ENCODE measurements at places on chromosomes 5 and 9. TPM values are rescaled to one million over a fixed set of nuclear protein-coding genes. Genes with fewer than 3 reads are reported as not detected.

The ANKRD33B gene
- polyA plus RNA-seq, result 0.88 TPM

The RXFP3 gene
- polyA plus RNA-seq, result not detected

The NUDT12 gene
- 26.0 TPM for polyA plus RNA-seq

DNA sequence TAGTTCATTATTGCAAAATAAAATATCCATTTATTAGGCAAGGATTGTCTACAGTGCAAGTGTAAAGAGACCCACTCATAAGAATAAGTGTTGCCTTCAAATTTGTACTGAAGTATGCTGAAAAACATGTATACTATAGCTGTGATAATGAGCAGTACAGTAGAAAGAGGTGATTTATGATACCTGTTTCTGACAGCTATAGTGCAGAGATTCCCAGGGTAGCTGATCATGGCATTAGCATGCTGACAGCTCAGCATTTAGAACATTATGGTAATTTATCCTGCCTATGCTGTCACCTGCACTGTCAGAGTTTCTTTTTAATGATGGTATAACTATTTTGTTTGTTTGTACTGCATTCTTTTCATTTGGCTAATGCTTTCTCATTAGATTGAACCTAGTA is 177.6 kb upstream of the TLX3 start:
- DNase-seq, result no peak

DNA sequence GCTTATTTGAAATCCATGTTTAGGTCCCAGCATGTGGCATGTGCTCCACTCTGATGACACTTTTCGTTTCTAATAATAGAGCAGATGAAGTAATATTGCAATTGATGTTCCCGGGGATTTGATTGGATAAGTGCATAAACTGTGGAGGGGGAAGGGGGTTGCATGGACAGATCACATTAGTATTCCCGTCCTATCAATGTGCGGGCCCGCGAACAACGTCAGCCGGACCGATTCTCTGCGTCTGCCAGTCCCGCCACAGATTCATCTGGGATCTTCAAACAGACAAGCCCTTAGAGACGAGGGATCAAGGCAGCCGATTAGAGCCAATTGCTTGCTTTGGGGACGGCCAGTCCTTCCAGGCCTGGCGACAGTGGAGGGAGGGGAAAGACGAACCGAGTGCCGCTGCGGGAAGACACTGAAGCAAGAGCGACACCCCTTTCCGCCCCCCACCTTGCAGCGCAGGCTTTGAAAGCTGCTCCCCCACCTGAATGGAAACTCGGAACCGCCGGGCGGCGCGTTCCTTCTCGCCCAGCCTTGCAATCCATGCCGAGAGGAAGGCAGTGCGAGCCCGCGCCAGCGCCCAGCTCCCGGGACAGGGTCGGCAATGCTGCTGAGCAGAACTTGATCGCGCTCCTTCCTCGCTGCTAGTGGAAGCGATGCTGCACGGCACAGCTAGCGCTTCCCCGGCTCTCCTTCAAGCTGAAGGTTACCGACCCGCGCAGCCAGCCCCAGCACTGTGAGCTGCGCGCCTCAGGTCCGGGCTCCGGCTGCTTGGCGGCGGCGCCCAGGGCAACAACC is at the start of gene RGS7BP:
RGS7BP (plus strand) TSS at position 247 of the 798 bp plus-strand sequence. CDS start 610 bp downstream, outside the sequence.
- peak; percentile 72 for DNase-seq

GRCh38 chr9:34456151-34456550 is 2.2 kb downstream of the FAM219A start:
- DNase-seq, result no peak

DNA sequence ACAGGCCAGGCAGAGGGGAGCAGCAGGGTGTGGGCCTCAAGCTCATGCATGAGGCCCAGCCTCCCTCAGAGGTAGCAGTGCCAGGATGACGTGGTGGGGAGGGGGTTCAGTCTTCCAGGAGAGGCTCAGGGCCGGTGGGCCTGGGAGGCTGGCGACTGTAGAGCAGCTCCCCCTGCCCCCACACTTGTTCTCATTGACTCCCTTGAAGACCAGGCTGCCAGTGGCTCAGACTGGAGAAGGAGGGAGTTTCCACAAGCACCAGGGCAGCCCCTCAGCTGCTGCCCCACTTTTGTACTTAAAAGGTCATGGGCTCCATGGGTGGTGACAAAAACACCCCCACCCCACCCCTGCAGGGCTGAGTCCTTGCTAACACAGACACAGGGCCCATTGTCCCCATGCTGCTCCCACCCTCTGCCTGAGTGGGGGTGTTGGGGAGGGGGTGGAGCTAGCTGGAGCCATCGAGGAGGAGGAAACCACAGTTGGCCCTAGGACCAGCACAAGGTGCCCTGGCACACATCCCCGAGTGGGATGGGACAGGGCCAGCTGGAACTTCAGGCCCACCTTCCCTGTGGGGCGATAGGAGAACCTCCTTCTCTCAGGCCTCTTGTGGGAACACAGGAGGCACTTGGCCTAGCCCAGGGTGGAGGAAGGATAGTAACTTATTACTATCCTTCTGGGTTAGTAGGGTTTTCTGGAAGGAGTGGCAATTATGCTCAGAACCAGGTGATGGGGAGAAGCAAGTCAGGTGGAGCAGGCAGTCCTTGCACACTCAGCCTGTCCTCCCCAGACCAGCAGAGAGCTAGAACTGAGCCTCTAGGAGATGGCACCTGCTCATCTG is 10.7 kb downstream of the PDLIM4 start:
- DNase-seq, result no peak

DNA sequence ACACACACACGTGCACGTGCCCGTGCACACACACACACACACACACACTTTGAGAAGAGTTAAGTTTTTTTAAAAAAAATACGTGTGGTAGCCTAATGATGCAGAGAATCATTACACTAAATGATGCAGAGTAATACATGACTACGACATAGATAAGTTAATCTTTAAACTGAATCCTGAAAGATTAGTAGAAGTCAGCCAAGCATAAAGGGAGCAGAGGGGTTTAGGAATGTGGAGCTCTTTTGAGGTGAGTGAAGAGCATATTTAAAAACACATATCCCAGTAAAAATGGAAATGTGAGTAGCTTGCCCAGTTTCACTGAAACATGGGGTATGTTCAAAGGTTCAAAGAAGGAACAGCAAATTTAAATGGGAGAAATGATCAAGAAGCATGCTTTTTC is 61.3 kb upstream of the TYRP1 start:
- DNase-seq, result no peak

DNA sequence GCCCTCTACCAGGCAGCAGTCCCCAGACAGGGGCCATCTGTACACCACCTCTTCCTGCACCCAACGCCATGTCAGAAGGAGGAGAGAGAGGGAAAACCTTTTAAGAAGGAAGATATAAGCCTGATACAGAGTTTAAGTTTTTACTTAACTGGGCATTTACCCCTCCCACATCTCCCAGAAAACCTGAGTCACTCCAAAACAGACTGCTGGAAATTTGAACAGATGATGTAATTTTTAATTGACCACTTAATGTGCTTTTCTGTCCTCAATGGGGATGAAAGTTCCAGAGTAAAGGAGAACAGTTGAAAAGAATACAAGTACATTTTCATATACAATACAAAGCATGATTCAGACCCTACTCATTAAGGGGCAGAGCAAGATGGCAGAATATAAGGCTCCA is 63.9 kb downstream of the TTC39B start:
- DNase-seq, result no peak

GRCh38 chr9:70998962-70999361 is 122.5 kb downstream of the TRPM3 start:
- DNase-seq, result no peak

DNA sequence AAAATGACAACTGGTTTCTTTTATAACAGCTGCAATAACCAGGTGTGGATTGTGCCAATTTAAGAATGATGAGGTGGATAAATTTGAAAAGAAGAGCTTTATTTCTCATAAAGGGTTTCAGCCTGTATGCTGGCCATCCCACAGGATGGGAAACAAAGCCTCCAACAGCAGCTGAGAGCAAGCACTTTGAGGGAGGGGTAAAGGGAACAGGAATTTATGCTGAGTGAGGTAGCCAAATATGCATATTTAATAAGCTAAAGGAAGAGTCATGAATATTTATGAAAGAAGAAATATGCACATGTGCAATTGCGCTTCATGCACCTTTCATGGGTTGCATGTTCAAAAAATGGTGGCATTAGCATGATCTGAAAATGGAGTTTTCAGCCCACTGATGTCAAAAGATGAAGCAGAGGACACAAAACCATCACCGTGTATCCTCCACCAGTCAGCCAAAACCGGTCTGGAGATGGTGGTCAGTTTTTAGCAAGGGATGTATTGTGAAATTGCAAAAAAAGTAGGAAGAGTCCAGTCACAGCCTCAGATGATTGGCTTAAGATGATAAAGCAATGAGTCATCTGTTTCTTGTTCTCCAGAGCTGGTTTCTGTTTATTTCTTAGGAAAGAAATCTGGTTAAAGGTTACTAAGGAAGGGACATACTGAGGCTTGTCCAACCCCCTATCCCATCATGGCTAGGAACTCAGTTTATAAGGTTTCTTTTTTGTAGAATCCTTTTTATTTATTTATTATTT is 47.9 kb downstream of the DEPDC1B start:
- DNase-seq, result no peak

DNA sequence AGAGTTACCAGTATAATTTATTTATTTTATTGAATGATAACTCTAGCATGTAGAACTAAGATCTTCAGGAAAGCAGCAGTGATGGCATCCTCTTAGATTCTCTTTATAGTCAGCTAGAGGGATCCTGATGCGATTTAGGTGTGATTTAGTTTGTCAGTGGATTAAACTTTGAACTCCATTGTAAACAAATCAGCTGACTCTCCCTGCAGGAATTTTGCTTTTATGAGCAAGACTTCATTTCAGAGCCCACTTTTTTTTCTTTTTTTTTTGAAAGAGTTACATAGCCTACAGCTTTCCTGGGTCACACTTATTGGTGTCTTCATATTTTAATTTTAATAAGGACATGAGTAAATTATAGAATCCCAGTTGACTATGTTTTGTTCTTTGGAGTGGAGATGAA is 93.8 kb upstream of the SEMA6A start:
- DNase-seq, result peak; percentile 13

- DNase-seq, result no peak
Measured at GRCh38 chr9:111599955-111600343, 502 bp upstream of the PTGR1 start.

- DNase-seq, result no peak
Measured at GRCh38 chr5:8701251-8701650, 832.3 kb downstream of the MTRR start.

DNA sequence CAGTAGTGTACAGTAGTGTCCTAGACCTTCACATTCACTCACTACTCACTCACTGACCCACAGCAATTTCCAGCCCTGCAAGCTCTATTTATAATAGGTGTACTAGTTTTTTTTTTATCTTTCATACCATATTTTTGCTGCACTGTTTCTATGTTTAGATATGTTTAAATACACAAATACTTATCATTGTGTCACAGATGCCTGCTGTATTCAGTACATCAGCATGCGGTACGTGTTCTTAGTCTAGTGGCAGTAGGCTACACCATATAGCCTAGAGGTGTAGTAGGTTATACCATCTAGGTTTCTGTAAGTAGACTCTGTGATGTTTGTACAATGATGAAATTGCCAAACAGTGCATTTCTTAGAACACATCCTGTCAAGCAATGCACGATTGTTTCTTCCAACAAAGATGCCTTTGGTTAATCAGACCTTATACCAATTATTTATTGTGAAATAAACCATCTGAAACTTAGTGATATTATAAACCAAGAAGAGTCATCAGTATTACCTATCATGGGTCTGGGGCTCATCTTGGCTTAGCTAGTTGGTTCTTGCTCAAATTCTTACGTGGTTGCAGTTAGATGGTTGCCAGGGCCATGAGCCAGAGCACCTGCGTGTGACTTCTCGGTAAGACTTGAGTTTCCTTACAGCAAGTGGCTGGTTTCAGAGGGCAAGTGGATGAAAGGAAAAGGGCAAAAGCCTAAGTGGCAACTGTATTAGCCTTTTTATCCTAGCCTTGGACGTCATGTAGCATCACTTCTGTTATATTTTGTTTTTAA is 41.1 kb downstream of the ERBIN start:
- DNase-seq, result no peak

- no peak for DNase-seq
Measured at GRCh38 chr5:80240368-80240986, 15.4 kb downstream of the SERINC5 start.

DNA sequence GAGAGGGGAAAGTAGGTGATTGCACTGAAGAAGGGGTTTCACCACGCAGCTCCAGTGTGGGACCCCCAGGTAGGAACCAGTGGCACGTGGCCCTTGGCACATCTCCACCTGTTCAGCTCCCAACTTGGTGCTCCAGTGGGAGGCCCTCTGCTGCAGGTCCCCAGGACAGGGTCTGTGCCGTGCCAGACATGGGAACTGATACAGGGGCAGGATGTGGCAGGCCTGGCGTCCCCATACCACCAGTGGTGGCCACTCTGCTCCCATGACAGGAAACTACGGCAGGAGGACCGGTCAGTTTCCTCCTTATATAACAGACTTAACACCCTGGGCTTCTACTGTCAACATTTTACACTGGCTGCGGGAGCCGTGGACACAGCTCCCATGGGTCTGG is 67.3 kb downstream of the PSMB7 start:
- no peak for DNase-seq

GRCh38 chr5:1833264-1834021 is 32.2 kb downstream of the NDUFS6 start:
- no peak for DNase-seq

- no peak for DNase-seq
Measured at GRCh38 chr9:111815285-111816070, 20.7 kb upstream of the SHOC1 start.

DNA sequence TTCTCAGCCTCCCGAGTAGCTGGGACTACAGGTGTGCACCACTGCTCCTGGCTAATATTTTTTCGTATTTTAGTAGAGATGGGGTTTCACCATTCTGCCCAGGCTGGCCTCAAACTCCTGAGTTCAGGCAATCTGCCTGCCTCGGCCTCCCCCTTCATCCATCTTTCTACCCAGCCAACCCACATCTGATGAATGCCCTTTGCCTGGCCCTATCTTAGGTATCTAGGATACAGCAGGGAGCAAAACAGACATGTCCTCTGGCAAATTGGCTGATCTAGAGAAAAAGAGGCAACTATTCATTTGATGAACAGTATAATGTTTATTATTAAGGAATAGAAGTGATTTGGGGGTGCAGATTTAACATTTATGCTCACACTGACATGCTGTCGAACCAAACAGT is 123.0 kb downstream of the TRIO start:
- no peak for DNase-seq

DNA sequence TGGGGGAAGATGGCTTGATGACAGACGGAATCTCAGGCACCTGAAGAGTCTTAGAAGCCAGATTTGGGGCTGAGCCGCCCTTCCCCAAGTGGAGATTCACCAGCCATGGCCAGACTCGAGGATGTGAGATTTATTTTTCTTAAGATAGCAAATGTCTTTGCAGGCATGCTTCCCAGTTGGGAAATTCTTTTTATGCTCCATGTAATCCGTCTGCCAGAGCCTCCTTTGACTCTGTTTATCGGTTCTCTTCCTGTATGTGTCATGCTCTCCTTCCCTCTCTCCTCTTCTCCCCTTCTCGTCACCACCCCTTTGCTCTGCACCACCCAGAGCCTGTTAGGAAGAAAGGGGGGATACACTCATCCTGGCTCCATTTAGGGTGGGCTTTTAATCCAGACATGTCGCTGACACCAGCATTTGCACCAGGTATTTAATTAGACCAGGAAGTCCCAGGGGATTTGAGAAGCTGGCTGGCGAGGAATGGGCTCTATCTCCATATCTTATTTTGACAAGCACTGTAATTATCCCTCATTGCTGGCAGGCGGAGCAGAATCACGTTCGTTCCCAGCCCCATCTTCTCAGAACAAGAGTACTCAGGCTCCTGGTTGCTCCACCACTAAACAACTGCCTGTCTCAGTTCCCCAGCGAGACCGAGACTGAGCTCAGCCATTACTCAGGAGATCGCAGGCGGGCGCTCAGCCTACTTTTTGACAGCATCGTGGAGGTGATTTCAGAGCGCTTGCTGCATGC is 50.9 kb downstream of the KCNIP1 start:
- DNase-seq, result peak; percentile 39
